GM18507 (cell line): ENCODE measurements at places on chromosomes 4 and X.

DNA sequence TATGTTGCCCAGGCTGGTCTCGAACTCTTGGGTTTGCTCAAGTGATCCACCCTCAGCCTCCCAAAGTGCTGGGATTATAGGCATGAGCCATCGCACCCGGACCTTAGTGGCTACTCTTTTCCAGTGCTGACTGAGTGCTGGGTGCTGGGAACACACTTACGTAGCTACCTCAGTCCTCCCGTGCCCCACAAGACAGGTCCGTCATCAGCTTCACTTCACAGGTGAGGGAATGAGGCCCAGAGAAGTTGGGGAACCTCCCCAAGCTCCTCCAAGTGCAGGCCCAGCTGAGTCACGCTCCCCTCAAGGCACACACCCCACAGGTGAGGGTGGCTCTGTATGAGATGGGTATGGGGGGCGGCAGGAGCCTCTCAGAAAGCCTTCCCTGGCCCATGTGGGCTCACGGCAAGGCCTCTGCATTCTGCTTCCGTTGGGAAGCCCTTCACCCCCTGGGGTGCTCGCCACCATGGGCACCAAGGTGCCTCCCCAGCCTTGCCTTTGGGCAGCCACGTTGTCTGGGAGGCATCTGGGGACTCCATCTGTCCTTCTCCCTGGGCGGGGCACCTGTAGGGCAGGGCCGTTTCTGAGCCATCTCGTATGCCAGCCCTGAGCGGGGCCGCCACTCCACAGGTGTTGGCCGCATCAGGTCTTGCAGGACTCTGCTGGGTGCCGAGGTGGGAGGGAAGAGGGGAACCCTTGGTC lies 28.4 kb downstream of the NSG1 start:
- no peak for DNase-seq

DNA sequence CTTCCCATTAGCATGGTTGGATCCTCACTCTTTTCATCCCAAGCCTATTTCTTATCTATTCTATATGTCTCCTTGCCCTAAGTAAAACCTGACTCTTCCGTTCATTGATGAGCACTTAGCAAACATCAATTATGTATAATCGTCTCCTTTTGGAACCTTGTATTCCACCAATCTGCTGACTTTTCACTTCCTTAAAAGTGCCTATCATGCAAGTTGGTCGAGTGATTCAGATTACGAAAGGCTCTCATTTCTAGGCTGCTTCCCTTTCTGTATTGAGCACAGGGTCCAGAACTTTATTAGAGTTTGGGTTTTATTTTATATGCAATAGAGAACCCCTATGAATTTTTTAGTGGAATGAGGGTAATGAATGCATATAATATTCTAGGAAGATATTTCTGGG lies 27.1 kb upstream of the ALB start:
- DNase-seq = no peak

- DNase-seq = no peak
These were observed 74.3 kb downstream of the CFAP299 start for GRCh38 chr4:80409809-80410208.

DNA sequence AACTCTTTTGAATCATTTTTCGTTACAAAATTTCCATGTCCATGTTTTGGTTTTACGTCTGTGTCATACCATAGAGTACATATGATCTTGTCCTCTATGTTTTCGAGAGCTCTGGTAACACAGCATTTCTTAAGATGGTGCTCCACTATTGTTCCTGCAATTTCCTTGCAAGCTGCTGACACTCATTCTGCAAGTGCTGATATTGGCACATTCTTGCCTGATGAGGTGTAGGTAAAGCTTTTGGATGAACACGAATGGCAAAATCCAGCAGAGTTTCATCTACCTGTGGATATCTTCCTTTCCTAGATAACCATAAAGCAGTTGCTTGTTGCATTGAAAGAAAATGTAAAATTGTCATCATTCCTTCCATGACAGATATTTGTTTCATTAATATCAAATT lies 41.3 kb downstream of the MAGEB17 start:
- no peak for DNase-seq

GRCh38 chrX:19798423-19798822 lies 89.0 kb downstream of the SH3KBP1 start:
- DNase-seq = no peak

GRCh38 chr4:176680668-176681180 lies 112.0 kb downstream of the VEGFC start:
- no peak for DNase-seq

DNA sequence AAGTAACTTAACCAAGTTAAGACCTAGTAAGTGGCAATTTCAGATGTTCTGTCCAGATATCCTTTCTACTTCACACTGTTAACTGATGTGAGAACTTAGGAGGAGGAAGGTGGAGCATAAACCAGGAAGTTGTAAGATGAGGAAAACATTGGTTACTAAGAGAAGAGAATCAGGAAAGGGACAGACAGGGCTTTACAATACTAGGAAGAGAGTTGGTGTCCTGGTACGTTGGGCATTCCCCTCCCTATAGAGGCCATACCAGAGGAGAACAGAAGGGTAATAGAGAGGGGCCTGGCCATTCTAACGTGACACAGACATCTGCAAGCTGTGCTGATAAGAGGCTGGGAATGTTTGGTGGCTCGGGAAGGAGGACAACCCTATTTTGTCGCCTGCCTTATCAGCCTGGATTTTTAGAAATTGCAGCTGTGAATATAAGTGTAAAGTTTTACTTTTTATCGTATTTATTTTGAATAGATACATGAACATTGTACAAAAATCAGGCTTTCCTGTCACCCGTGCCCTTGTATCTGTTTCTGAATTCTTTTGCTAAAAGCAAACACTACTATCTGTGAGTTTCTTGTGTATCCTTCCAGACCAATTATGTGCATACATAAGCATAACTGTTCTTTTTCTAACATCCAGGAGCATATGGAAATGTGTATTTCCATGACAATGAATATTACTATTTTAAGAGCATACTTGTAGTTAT lies 53.5 kb upstream of the HPRT1 start:
- no peak for DNase-seq

GRCh38 chrX:63458981-63459380 lies 107.8 kb upstream of the SPIN4 start:
- no peak for DNase-seq

- DNase-seq = no peak
These were observed 391 bp downstream of the UBL4A start for GRCh38 chrX:154486052-154486395.

DNA sequence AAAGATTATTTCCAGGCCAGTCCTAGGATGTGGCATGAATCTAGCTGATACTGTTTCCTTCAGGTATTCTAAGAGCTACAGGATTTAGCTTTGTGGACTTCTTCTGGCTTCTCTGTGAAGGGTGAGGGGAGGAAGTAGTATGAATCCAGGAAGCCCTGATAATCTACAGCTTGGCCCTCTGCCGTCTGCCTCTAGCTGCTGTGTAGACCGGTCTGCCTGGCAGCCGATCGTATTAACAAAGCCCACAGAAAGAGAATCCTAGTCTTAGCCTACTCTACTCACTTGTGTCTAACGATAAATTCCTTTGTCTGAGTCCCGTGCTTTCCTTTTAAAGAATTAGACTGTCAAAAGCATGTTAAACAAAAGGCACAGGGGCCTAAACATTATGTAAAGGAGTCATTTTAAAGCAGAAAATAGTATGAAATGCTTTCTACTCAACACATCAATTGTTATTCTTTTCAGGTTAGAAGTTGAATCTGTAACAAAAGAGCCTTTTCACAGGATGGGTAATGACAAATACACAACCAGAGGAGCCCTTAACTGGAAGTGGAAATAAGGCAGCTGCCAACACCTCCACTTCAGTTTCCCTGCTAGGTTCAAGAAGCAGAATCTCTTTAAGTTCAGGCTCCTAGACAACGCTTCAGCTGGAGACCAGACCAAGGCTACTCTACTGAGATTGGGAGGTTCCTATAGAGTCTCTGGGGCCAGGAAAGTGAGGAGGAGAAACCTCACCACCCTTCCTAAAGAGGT lies 48.9 kb upstream of the UCP1 start:
- DNase-seq = no peak

GRCh38 chrX:68376373-68376772 lies 56.9 kb downstream of the OPHN1 start:
- DNase-seq = no peak

- no peak for DNase-seq
These were observed 19.8 kb upstream of the CCDC149 start for GRCh38 chr4:24932515-24933225.

DNA sequence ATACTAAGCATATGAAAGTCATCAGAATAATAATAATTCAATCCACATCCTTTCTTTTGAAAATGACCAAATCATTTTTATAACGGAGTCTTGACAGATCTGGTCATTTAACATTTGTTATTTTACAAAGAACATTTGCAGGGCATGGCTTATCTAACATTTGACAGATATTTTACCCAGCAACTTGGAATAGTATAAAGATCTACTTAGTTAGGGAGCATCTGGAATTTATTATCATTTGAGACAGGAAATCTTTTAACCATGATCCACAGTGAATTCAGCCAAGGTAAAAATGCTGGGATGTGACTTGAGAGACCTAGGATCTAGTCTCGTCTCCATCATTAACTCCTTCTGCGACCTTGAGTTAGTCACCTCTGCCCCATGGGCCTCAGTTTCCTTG lies 22.4 kb downstream of the STARD8 start:
- DNase-seq = no peak

DNA sequence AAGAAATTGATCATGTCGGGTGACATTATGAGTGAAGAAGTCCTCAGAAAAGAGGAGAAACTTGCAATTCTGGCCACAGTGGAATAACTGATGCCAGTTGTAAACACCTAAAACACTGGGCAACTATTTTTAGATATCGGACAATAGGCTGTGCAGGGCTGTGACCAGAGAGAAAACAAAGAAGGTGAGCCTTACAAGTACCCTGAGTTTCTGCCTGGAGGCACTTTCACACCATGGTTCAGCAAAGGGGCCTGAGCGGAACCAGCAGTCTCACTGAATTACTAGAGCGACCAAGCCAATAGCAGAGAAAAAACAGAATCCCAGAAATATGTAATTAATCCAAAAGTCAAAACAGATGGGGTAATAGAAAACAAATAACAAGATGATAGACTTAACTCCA lies 11.2 kb downstream of the IRAK1 start:
- DNase-seq = no peak

DNA sequence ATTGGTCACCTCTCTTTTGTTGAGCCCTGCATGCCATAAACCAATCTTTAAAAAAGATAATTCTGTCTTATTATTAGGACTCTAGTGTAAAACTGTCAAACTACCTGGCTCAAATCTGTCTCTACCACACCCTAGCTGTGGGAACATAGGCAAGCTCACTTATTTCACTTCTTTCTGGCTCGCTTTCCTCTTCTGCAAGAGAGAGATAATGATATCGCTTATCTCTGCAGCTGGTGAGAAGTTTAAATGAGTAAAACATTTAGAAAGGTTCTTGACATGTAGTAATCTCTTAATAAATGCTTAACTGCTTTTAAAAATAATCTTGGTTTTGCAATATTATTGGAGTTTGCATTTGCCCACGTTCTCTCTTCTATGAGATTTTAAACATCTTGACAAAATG lies 1109.2 kb downstream of the RAPGEF2 start:
- DNase-seq = no peak

- DNase-seq = no peak
These were observed 27.6 kb downstream of the ARFIP1 start for GRCh38 chr4:152807294-152807829.

GRCh38 chr4:179804440-179804839 lies 2362.2 kb upstream of the AGA start:
- no peak for DNase-seq
